ENCODE measurements at places on chromosomes 3 and 15.
A peak's percentile ranks its signal among the peaks of the same experiment; 100 is the strongest.

DNA sequence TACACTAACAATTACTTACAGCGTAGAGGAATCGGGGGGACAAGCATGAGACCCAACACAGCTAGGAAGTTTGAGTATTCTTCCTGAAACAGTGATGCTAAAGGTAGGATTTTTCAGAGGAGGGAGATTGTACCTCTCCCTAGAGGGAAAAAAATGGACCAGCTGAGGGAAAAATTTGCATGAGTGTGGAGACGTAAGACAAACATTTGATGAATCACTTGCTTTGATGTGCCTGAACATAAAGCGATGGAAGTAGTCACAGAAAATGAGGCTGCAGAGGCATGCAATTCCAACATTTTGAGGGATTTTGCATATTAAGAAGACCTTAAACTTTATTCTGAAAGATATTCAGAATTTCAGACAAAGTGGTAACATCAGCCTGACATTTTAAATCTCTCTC, 102.2 kb downstream of the COL6A6 start:
- DNase-seq: no peak

DNA sequence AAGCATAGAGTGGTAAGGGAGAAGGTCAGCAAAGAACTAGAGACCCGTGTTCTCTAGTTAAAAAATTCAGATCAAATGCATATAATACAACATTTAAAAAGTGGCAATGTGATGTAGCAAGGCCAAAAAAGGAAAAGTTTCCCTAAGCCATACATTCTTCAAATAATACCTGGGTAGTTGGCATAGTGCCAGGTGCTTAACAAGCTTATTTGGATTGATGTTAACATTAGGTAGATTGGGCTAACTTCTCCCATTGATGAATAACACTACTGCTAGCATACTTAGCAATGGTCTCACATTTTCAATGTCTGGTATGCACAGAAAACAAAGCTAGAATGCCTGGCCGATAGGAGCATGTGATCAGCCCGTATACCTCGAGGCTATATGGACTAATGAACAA, 283.6 kb upstream of the RARB start:
- DNase-seq: no peak

GRCh38 chr3:181712226-181712552, 464 bp downstream of the SOX2 start:
- no peak for DNase-seq

DNA sequence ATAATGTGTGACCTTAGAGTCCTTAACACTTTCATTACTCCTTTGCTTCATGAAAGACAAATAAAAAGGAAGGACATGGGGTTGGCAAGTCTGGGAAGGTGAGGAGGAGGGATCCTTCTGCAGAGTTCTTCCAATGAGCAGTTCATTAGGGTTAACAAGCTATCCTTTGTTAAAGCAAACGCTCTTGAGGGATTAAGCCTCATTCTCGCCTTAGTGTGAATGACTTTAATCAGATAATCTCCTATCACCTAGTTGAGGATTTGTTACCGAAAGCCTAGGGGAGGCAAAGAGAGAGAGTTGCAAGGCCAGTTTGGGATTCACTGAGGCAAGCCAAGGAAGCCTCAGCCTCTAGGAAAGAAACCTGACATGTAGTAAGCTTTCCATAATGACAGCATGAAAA, 7.4 kb upstream of the MBNL1 start:
- no peak for DNase-seq

GRCh38 chr15:29032229-29032625, 146.5 kb downstream of the APBA2 start:
- DNase-seq: no peak

- no peak for DNase-seq
Measured at GRCh38 chr3:194225988-194226663, 90.2 kb downstream of the HES1 start.

GRCh38 chr15:45668386-45668785, 33.6 kb downstream of the SQOR start:
- DNase-seq: no peak

DNA sequence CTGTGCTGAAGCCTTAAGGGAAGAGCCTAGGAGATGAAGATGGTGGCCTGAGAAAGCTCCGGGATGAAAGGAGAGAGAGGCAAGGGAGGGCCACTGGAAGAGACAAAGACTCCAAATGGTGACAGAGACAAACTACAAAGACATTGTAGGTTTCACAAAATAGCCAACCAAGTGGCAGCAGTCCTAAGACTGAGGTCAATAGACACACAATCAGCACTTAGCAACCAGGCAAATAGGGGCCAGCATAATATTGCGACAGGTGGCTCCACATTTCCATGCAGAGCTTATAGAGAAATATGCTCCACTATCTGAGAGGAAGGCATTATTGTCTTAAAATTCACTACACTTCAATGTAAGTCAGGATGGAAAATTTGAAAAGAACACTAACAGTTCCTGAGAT, 22.1 kb upstream of the MYO5C start:
- no peak for DNase-seq

- no peak for DNase-seq
Measured at GRCh38 chr3:89184151-89184995, 77.0 kb downstream of the EPHA3 start.

- no peak for DNase-seq
Measured at GRCh38 chr3:140905559-140905958, 36.1 kb upstream of the SLC25A36 start.

DNA sequence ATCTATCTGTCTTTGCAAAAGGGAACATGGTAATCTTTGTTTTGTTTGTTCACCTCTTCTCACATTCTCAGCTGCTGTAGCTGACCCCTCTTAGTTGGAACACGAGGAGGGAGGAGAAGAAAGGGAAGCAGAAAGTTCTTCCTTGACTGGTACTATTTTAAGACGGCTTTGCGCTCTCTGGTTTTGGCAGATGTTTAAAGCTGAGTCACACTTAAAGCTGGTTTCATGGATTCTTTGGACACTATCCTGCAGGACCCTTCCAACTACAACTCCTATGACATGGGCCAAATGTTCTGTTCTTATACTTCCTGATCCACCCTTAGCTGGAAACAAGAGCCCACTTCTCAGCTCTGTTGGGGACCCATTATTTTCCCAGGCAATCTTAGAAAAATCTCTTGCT, 40.6 kb upstream of the FXR1 start:
- no peak for DNase-seq

DNA sequence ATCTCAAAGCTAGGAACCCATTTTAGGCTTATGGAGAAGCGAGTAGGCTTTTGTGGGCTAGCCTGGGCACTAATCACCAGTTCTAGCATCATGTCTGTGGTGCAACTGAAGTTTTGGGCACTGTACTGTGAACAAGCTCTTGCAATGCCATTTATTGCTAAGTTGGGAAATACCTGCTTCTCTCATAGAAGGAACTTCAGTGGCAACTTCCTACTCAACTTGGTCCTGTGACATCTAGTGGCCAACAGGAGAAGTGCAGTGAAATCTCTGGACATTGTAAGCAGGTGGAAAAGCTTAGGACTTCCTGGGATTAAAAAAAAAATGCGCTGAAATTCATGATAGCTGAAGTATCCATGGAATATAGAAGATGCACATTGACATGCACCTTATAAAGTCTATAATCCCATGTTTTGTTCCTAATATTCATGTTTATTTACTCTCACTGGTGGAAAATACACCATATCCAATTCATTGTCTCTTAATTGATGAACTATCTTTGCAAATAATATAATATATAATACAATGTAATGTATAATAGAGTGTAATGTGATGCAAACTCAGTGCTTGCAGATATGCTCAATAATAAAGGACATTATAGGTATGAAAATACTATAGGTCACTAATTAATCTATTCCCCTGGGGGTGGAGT, 6.5 kb upstream of the ALDH1A3 start:
- DNase-seq: peak; percentile 77

- DNase-seq: no peak
Measured at GRCh38 chr3:21777821-21778220, 26.8 kb upstream of the ZNF385D start.

DNA sequence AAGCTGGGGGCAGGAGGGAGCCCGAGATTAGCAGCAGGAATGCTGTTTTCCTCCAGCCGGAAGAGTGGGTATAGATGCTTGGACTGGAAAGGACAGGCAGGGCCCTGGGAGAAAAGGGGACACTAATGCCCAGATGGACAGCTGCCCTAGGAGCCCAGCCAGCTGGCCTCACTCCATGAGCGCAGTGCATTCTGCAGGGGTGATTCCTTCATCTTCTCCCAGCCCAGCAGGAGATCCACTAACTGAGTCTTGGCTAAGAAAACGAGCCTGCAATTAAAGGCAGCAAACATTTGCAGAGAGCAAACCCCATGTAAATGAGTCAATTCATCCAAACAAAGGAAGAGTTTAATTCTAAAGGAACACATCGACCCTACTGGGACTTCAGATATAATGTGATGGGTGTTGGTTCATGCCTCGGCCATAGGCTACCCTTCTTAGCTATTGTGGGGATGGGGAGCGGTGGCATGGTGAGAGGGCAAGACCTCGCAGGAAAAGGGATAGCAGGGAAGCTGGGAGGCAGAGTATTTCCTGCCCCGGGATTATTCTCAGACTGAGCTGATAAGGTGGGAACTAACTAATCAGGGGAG, 13.3 kb upstream of the MINAR1 start:
- no peak for DNase-seq

DNA sequence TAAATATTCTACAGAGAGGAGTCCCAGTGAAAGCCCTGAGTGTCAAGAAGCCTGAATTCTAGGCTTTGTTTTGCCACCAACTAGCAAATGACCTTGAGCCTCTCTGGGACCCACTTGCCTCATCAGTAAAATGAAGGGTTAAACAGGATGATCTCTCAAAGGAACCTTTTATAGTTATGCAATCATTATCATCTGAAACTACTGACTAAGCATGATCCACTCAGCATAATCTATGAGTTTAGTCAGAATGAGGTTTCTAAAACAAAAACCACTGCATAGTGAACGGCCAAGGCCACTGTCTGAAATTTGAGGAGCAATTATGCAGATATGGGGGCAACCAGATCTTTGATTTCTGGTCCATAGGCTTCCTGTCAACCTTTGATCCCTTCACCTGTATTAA, 319.0 kb downstream of the MECOM start:
- DNase-seq: no peak

DNA sequence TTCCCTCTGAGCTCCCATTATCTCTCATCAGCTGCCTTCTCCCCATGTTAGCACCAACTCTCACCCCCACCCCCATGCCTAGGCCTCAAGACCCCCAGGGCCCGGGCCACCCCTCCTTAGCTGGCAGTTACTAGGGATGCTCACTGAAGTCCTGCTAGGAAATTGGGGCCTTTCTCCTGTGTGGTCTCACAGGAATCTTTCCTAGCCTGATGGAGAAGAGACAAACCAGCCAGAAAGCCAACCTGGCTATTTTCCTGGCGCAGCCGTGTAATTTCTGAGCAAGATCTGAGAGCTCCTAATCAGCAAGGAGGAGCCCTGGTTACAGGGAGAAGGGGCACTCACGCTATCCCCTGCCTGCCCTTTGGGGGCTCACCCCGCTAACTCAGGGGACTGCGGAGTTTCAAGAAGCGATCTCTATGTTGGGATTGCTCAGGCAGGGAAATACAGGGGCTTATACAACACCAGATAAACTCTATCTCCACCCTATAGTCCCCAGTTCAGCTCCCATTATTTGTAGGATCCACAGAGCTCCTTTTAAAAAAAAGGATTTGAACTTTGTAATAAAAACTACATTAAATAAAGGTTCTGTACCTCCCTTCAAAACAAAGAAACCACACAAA, 25.2 kb downstream of the NR2F2 start:
- DNase-seq: no peak

GRCh38 chr3:170801597-170801996, 68.4 kb downstream of the RPL22L1 start:
- DNase-seq: no peak

- DNase-seq: peak; percentile 98
Measured at GRCh38 chr15:58469432-58470353, 37.9 kb downstream of the LIPC start.

GRCh38 chr3:153369561-153370374, 207.7 kb downstream of the RAP2B start:
- DNase-seq: no peak
